Hair follicle dermal papilla cell (primary cell): ENCODE measurements at places on chromosomes 12 and 14. TPM values are rescaled to one million over a fixed set of nuclear protein-coding genes. Genes with fewer than 3 reads are reported as not detected.

PARP11 gene
- 7.0 and 7.8 TPM in 2 replicates for total RNA-seq

STXBP6 gene
- total RNA-seq = 3.1 and 4.0 TPM in 2 replicates

ZNF385A gene
- total RNA-seq = 1.3 and 3.4 TPM in 2 replicates

REP15 gene
- 1.5 and 2.6 TPM in 2 replicates for total RNA-seq

KRT78 gene
- not detected in 2 replicates for total RNA-seq

OR4K1 gene
- not detected in 2 replicates for total RNA-seq

CFAP251 gene
- total RNA-seq = 4.0 and 4.5 TPM in 2 replicates

MYH6 gene
- total RNA-seq = not detected in 2 replicates

CELA1 gene
- not detected in 2 replicates for total RNA-seq

LRP1-AS gene
- total RNA-seq = not detected in 2 replicates

SERPINA10 gene
- not detected in 2 replicates for total RNA-seq

CLEC4E gene
- total RNA-seq = not detected in 2 replicates

PDZRN4 gene
- total RNA-seq = not detected in 2 replicates

AQP5 gene
- total RNA-seq = not detected in 2 replicates

SIX1 gene
- total RNA-seq = 2.2 and 2.8 TPM in 2 replicates

FGF23 gene
- total RNA-seq = not detected in 2 replicates

RNASE7 gene
- total RNA-seq = not detected in 2 replicates

ARMH4 gene
- 10.0 and 10.1 TPM in 2 replicates for total RNA-seq

CLEC14A gene
- total RNA-seq = 7.7 and 15.3 TPM in 2 replicates

NGB gene
- total RNA-seq = not detected in 2 replicates

TAS2R19 gene
- 4.9 and 9.6 TPM in 2 replicates for total RNA-seq

PIWIL1 gene
- total RNA-seq = not detected in 2 replicates

TEAD4 gene
- total RNA-seq = 18.9 and 26.1 TPM in 2 replicates

NR4A1 gene
- total RNA-seq = 4.2 and 6.2 TPM in 2 replicates

MEG3 gene
- 200 and 262 TPM in 2 replicates for total RNA-seq

GARIN6 gene
- not detected in 2 replicates for total RNA-seq

PMEL gene
- total RNA-seq = 1.1 and 2.9 TPM in 2 replicates

SART3 gene
- total RNA-seq = 50.9 and 59.9 TPM in 2 replicates

CEBPE gene
- not detected in 2 replicates for total RNA-seq

NPAS3 gene
- 0.85 and 1.3 TPM in 2 replicates for total RNA-seq

PAPOLA gene
- 89.9 and 124 TPM in 2 replicates for total RNA-seq

SLC17A8 gene
- not detected in 2 replicates for total RNA-seq

NRL gene
- total RNA-seq = 0.97 and 1.8 TPM in 2 replicates

LRP1 gene
- 581 and 702 TPM in 2 replicates for total RNA-seq

SAMD15 gene
- 2.8 and 3.0 TPM in 2 replicates for total RNA-seq

KRT83 gene
- total RNA-seq = not detected in 2 replicates

NUP37 gene
- total RNA-seq = 19.3 and 29.6 TPM in 2 replicates

FAM90A1 gene
- 0.12 and 0.16 TPM in 2 replicates for total RNA-seq

JAG2 gene
- total RNA-seq = 0.61 and 2.3 TPM in 2 replicates

SYCP3 gene
- total RNA-seq = 0.16 TPM in 1 of 2 replicates, not detected in the other

KRT7 gene
- total RNA-seq = 17.0 and 21.6 TPM in 2 replicates
